ENCODE measurements at places on chromosomes 11 and 22. TPM values are rescaled to one million over a fixed set of nuclear protein-coding genes. Genes with fewer than 3 reads are reported as not detected.

Gene USP47
- 34.1 TPM for total RNA-seq

Gene PGM2L1
- 10.4 TPM for total RNA-seq

Gene FGF3
- total RNA-seq, result not detected

Gene BARX2
- not detected for total RNA-seq

All from A549 treated with GW870086 at 1 μM for 4 hours (cell line).